ENCODE measurements at places on chromosomes 6 and 20.

DNA sequence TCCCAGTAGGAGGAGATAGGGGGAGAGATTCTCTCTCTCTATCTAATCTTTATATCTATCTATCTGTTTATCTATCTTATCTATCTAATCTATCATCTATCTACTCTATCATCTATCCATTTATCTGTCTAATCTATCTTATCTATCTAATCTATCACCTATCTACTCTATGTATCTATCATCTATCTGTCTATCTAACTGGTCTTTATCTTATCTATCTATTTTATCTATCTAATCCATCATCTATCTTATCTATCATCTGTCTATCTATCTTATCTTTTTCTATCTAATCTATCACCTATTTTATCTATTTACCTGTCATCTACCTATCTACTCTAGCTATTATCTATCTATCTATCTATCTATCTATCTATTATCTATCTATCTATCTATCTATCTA is 109.4 kb downstream of the FNDC1 start:
- no peak for DNase-seq

DNA sequence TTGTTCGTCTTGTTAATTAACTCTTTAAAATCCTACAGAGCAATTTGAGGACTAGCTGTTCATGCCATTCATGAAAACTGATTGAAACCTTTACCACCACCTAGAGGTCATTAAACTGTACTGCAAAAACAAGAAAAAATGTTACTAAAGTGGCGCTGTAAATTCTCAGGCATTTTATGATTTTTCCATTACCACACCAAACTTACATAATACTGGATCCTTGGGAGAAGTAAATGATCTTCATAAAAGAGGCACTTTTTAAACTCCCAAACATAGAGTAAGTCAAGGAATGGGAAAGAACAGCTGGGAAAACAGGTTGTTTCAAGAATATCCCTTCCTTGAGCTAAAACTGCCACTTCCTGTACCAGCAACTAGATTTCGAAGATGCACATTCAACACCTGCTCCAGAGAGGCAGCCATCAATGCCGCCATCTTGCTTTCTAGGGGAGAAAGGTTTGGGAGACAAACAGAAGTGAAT is 54.3 kb downstream of the MYLIP start:
- peak; percentile 22 for DNase-seq

- DNase-seq: no peak
These were observed 4.5 kb downstream of the FOXO3 start for GRCh38 chr6:108565091-108565766.

DNA sequence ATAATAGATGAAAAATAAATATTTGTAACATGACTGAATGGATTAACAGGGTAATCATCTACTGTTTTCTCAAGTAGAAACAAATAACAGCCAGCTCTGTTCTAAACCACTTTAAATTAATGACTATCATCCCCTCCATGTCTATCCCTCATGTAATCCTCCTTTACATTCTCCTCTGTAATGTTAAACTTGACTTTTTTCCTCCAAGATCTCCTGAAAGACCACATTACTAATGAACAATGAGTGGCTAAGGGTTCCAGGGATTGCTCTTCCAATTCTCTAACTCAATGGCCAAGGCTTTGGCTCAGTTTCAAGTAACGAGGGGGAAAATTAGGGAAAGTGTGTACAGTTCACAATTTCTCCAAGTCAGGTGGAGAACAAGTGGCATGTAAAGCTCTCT is 37.6 kb upstream of the FBXL4 start:
- DNase-seq: no peak

GRCh38 chr6:41359617-41360313 is 24.4 kb downstream of the NCR2 start:
- no peak for DNase-seq

DNA sequence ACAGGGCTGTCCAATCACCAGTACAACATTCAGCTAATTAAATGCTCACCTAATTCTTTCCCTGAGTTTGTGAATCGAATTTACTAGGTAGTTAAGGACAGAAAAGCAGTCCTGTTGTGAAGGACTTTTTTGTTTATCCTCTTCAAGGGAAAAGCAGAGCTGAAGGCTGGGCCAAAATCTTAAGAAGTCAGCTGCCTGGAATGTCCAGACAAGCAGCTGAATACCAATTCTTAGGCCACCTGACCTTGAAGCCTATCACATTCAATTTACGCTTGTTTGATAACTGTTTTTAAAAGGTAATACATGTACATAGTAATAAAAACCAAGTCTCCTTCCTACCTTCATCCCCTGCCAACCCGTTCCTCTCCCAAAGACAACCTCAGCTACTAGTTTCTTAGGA is 56.4 kb downstream of the UQCC1 start:
- no peak for DNase-seq

- no peak for DNase-seq
These were observed 20.6 kb downstream of the SESN1 start for GRCh38 chr6:109074133-109074415.

GRCh38 chr20:32969356-32970114 is 34.7 kb downstream of the SUN5 start:
- DNase-seq: no peak

DNA sequence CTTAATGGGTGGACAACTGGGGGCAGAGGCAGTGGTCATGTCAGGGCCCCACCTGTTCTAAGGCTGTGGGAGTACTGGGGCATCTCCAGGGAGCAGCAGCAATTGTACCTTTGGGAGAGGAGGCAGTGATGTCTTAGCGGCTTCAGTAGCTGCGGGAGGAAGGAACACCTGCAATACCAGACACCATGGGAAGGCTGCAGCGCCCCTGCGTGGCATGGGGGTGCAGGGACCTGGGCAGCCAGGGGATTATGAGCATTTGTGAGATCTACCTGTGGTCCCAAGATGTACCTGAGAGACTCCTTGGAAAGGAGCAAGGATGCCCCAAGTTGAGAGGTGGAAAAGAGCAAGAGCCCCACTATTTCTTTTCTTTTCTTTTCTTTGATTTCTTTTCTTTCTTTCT is 112.1 kb upstream of the GPR6 start:
- no peak for DNase-seq

GRCh38 chr20:56554869-56555268 is 21.8 kb downstream of the FAM209B start:
- DNase-seq: no peak

- DNase-seq: no peak
These were observed 87.3 kb downstream of the KCNB1 start for GRCh38 chr20:49395183-49395582.

GRCh38 chr6:113423956-113424355 is 433.2 kb upstream of the MARCKS start:
- DNase-seq: no peak

GRCh38 chr6:34912715-34913464 is 23.8 kb downstream of the ANKS1A start:
- no peak for DNase-seq

GRCh38 chr6:150276168-150276936 is 92.5 kb upstream of the IYD start:
- no peak for DNase-seq

GRCh38 chr6:41488433-41489119 is 57.6 kb upstream of the FOXP4 start:
- DNase-seq: no peak

Measured in NCI-H2081 treated with DMSO at 0.1 percent for 48 hours (cell line).